Kidney (tissue), 22 donors: ENCODE measurements at places on chromosomes 7 and 10.

DNA sequence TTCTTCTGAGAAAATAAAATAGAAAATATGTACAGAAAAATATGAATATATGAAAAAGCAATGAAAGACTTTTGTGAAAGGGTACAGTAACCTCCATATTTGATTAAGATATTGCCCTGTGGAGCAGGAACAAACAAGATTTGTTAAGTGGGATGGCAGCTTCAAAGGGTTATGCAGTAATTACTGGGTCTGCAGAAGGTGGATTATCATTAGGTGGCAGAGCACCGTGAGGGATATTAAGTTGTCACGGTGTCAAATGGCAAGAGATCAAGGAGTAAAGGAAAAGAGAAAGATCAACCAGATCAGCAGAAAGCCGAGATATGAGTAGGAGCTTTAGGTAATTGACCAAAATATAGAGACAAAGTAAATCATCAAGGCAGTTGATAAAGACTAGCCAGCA is 44.1 kb downstream of the DGKB start:
- DNase-seq, result no peak

GRCh38 chr10:107415446-107415845 is 250.9 kb upstream of the SORCS1 start:
- no peak for DNase-seq

DNA sequence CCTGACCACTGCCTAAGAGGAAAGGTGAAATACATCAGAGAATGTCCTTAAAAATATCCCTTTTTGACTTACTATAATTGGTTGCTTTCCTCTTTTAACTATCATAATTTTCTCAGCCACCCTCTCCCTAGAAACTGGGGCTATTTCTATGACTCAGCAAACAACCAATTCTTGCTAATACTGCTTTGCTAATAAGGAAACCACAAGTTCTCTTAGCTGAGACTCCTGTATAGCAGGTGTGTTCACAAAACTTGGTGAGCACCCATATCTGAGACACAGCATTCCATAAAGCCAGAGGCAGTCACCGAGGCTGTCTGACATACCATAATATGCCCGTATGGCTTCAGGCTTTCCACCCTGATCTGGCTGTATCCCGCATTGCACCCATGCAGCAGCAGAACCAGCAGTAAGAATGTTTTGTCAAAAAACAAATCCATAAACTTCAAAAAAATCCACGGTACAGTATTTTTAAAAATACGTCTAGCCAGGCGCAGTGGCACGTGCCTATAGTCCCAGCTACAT is 191.7 kb upstream of the C7orf33 start:
- no peak for DNase-seq

GRCh38 chr7:16098585-16099179 is 322.7 kb downstream of the CRPPA start:
- DNase-seq, result no peak

DNA sequence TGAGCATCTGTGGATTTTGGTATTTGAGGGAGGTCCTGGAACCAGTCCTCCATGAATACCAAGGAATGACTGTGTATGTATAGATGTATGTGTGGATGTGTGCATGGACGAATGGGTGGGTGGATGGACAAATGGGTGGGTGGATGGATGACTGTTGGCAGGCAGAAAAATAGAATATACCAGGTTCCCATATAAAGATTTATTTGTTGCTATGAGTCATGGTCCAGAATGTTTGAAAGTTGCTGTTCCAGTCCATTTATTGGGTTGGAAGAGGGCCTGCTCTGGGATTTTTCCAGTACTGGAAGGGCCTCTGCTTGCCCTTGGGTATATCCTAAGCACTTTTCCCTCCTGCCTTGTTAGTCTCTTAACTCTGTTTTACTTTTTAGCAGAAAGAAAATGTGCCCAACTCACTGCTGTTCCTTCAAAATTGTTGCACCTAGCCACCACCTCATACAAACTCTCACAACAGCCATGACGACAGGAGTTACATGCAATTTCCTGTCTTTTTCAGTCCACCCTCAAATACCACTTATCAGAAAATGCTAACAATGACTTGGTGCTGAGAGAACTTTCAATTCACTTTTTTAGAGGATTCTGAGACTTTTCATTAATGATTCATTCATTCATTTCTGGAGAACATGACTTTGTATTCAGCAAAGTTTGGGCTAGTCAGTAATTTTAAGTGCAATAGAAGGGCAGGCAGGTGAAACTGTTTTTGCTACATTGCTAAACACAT is 108.1 kb downstream of the EEPD1 start:
- DNase-seq, result no peak

DNA sequence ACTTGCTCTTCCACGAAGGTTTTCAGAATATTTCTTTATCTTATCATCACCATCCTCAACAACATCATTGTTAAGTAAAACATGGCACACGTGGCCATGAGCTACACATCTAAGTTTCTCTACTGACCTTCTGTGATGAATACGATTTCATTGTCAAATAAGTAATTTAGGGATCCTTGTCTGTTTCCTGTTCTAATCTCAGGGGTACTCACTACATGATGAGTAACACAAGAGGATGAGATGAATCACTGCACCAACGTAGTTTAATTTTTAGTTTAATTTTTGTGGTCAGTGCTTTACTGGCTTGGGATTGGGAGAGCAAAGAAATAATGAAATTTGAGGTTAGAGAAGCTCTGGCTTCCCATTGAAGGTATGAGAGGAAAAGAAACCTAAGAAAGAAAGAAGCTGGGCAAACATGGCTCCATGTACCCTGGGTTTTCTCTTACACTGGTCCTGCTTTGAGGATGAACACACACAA is 461.9 kb upstream of the KLF6 start:
- DNase-seq, result no peak

- DNase-seq, result peak; percentile 62
These were observed 96.3 kb downstream of the DNAJB6 start for GRCh38 chr7:157432957-157433576.

GRCh38 chr10:2038036-2038435 is 300.7 kb upstream of the ADARB2 start:
- no peak for DNase-seq

- no peak for DNase-seq
These were observed 573 bp downstream of the TFR2 start for GRCh38 chr7:100640517-100641440.

DNA sequence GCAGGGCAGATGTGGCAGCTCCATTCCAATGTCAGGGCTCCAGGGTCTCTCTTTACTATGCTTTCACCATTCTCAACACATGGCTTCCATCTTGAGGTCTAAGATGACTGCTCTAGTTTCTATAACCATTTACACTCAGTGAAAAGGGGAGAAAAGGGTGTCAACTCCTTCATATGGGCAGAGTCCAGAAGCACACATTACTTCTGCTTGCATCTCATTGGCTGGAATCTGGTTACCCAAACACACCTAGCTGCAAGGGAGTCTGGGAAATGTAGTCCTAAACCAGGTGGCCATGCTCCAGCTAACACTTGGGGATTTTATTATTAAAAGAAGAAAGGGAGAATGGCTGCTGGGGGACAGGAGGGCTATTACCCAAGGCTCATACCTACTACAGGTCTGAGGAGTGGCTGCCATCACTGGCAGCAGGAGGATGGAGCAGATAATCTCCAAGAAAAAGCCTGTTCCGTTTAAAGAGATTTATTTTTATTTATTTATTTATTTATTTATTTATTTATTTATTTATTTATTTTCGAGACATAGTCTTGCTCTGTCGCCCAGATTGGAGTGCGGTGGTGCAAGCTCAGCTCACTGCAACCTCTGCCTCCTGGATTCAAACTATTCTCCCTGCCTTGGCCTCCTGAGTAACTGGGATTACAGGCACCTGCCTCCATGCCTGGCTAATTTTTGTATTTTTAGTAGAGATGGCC is 29.1 kb upstream of the LBX1 start:
- DNase-seq, result no peak

GRCh38 chr10:35035606-35036005 is 54.5 kb downstream of the CUL2 start:
- DNase-seq, result no peak

DNA sequence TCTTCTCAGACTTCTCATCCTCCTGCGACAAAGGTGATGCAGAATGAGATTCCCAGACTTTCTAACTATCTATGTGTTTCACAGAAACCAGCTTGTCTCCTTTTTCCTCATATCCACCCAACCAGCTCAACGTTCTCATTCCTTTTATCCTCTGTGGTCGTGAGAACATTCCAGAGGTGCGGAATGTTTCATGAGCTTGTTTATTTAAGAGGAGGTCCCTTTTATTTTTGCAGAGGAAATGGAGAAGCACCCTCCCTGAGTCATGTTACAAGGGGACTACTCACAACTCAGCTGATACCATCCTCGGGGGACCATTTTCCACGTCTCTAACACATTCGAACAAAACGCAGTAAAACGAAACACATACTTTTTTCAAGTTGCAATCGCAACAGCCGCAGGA is 93.2 kb downstream of the ZRANB1 start:
- no peak for DNase-seq

DNA sequence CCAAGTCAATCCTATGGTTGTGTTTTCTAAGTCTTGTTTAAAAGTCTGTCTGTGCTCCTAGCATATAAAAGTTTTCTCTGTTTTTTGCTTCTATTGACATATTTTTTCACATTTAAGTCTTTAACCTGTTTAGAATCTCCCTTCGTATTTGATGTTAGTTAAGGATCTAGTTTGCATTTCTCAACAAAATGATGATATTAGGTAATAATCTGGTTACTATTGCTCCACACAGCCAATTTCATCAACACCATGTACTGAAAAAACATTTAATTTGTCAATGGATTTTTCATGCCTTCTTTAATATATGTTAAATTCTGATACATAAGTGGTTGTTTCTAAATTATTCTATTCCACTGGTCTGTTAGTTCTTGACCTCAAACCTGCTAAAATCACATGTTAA is 17.5 kb upstream of the TSGA13 start:
- DNase-seq, result no peak

DNA sequence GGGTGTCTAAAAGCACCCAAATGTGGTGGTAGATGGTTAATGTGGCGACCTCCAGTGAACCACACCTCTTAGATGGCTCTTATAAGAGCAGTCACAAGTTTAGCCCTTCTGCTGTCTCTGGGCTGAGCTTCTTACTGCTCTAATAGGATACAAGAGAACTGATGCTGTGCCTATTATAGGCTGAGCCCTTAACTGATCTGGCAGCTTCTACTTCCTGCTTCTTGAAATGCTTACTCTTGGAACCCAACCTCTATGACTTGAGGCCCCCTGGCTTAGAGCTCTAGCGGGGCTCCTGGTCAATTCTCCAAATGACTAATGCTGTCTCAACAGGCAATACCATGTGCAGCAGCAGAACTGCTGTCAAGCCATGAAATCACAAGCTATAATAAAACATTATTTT is 35.0 kb upstream of the LSM8 start:
- DNase-seq, result no peak

DNA sequence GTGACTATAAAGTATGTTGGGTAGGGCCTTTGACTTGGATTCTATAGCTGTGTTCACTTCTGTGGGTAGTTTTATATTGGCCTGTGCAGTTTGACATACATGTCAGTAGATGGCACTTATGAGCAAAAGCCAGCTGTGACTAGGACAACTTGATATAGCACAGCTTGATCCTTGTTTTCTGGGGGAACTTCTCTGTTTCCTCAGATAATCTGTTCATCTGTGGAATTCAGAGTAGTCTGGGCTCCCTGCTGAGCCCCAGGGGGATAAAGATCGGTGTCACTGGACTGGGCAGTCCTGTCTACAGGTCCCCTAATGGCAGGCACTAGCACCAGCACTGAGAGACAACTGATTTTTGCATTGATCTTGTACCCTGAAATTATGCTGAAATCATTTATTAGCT is 25.4 kb downstream of the CYP2C9 start:
- DNase-seq, result no peak

- DNase-seq, result no peak
These were observed 23.0 kb downstream of the SFR1 start for GRCh38 chr10:104144931-104145330.

GRCh38 chr10:63281967-63282366 is 148.8 kb downstream of the NRBF2 start:
- DNase-seq, result peak; percentile 7

GRCh38 chr10:31647861-31648260 is 280.8 kb downstream of the ARHGAP12 start:
- no peak for DNase-seq

DNA sequence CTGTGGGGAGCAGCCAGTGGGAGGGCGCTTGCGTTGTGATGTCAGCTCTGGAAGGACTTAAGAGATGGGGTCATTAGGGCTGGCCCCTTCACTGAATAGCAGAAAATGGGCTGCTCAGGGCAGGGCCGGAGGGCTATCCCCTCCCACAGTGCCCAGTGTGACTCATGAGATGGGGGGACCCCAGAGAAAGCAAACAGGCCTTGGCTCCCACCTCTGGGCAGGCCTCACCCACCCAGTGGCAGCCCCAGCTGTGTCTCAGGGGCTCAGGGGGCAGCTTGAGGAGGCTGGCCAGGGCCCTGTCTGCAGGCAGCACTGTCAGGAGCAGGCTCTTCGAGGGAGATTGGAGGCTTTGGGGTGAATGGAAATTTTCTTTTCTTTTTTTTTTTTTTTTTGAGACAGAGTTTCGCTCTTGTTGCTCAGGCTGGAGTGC is 168.3 kb downstream of the SLIT1 start:
- no peak for DNase-seq

GRCh38 chr7:98795741-98796493 is 73.9 kb downstream of the TMEM130 start:
- DNase-seq, result no peak

- no peak for DNase-seq
These were observed 75.9 kb downstream of the HIBADH start for GRCh38 chr7:27586825-27587224.

DNA sequence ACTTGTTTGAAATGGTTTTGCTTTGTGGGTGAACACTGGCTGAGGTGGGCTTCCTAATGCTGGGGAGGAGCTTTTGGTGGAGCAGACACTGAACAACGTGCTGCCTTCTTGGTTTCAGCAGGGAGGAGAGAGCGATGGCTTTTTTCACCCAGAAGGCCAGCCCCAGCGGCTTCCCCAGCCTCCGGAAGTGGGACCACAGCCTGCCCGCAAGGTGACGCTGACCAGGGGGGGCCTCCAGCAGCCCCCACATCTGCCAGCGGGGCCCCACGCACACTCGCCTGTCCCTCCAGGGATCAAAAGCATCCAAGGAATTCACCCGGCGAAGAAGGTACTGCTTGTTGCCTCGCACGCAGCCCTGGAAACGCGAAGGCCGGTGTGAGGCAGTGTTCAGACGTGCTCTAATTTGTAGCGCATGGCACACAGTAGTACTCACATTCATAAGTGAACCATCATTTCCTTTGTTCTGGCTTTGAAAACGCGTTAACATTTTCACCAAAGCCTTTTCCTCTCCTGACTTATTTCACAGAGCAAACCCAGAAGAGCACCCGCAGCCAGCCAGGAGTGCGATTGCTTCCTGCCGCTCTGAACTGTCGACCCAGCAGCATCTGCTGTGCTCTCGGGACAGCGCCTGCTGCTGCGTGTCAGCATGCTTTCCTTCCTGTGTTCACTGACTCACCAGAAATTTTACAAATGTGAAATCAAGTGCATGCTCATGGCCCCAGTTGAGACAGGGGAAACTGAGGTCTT is 48.4 kb downstream of the SHH start:
- no peak for DNase-seq

- no peak for DNase-seq
These were observed 264.7 kb downstream of the DNAJB6 start for GRCh38 chr7:157601530-157601929.

GRCh38 chr7:107234436-107234835 is 65.6 kb downstream of the HBP1 start:
- no peak for DNase-seq

GRCh38 chr7:15378494-15379145 is 183.2 kb downstream of the AGMO start:
- DNase-seq, result no peak

GRCh38 chr7:135678612-135679575 is 16.6 kb downstream of the STMP1 start:
- no peak for DNase-seq

- no peak for DNase-seq
These were observed 68.0 kb downstream of the CTTNBP2 start for GRCh38 chr7:117805241-117805640.
